ENCODE measurements at places on chromosomes 11 and 22. TPM values are rescaled to one million over a fixed set of nuclear protein-coding genes. Genes with fewer than 3 reads are reported as not detected.

- no peak for DNase-seq
- peak within 1 kb of the TSS; percentile 75 for H3K4me3 ChIP-seq
- peak within 1 kb of the TSS; percentile 72 for H3K27ac ChIP-seq
Measured at GRCh38 chr11:313787-314553, at the start of gene IFITM1. Gene IFITM1 (plus strand): TSS chr11:314040. CDS start chr11:314171, 131 bp downstream.

DNA sequence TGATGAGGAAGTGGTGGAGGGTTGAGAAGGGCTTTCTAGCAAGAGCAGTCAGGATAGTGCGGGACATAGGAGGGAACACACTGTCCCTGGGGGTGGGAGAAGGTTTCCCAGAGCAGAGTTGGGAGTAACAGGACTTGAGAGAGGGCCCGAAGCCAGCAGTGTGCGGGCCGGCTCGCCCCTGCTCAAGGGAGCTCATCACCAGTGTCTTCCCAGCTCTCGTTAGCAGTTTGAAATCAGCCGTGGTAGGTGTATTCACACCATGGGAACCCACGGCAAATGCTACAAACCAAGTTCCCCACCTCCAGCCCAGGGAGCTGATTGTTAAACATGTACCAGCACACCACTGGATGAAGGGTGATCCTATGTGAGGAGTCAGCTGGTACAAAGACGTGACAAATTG lies 66.2 kb upstream of the EIF3D start:
- H3K27ac ChIP-seq: no peak overlapping the region
- no peak overlapping the region for H3K4me3 ChIP-seq
- no peaks in the 10 kb centered on the region for H3K27me3 ChIP-seq

DNA sequence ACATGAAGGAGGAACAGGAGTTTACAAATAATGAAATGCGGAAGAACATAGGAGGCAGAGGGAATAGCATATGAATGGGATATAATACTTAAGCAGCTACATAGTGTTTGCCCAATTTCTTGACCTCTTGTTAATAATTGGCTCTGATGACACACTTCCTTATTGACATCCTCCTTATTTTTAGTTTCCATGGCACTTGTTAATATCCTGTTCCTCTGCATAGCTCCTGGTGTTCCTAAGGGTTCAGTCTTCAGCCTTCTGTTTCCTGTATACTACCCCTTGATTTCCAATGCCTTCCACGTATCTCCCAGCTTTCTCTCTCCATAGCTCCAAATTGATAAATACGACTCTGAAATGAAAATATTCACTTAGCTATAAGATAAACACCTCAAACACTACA lies 663.8 kb upstream of the API5 start:
- H3K4me1 ChIP-seq: no peaks in the 10 kb centered on the region
- H3K27me3 ChIP-seq: no peaks in the 10 kb centered on the region
- no peak for DNase-seq
- H3K4me3 ChIP-seq: no peak overlapping the region
- no peaks in the 10 kb centered on the region for H3K36me3 ChIP-seq

GRCh38 chr11:128596250-128596649 lies 8.9 kb upstream of the ETS1 start:
- H3K36me3 ChIP-seq: no peaks in the 10 kb centered on the region
- H3K27me3 ChIP-seq: no peaks in the 10 kb centered on the region
- no peak overlapping the region for H3K27ac ChIP-seq
- H3K4me3 ChIP-seq: no peak overlapping the region
- no peaks in the 10 kb centered on the region for H3K4me1 ChIP-seq

DNA sequence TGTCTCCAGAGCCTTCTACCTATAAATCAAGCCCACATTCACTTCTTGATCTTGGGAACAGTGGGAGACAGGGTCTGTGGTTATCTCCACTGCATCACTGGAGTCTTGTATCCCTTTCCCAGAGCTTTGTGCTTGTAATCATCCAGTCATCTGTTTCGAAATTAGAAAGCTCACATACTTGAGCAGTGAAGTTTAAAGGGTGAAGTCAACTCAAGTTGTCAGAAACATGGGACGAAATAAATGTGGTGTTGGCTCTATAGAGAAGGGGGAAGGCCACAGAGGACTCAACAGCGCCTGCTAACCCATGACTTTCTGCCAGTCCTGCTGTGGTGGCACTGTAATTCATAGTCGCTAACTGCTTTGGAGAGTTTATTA lies 197.5 kb downstream of the DBX1 start:
- no peaks in the 10 kb centered on the region for H3K36me3 ChIP-seq
- DNase-seq: no peak
- H3K27ac ChIP-seq: no peak overlapping the region
- H3K27me3 ChIP-seq: peaks cover 9% of the 10 kb centered on the region

DNA sequence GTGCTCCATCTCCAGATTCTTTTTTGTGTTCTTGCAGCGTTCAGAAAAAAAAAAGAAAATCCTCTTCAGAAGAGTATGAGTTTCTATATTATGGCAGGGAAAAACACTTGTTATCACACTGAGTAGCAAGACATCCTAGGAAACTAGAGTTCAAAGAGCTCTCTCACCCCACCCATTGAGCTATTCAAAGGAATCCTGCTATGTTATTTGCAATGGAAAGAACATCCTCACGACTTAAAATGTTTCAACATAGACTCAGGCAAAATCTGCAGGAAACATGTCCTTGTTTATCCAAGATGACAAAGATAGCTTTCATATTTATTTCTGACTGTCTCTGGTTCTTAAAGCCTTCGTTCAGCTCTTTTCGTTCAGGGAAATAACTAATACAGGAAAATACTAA lies 331.6 kb upstream of the ANO5 start:
- no peak overlapping the region for H3K27ac ChIP-seq
- no peak overlapping the region for H3K4me3 ChIP-seq
- no peaks in the 10 kb centered on the region for H3K27me3 ChIP-seq
- no peak for DNase-seq

- H3K4me1 ChIP-seq: no peaks in the 10 kb centered on the region
- no peak for DNase-seq
- no peaks in the 10 kb centered on the region for H3K36me3 ChIP-seq
Measured at GRCh38 chr11:115314330-115314920, 189.8 kb downstream of the CADM1 start.

DNA sequence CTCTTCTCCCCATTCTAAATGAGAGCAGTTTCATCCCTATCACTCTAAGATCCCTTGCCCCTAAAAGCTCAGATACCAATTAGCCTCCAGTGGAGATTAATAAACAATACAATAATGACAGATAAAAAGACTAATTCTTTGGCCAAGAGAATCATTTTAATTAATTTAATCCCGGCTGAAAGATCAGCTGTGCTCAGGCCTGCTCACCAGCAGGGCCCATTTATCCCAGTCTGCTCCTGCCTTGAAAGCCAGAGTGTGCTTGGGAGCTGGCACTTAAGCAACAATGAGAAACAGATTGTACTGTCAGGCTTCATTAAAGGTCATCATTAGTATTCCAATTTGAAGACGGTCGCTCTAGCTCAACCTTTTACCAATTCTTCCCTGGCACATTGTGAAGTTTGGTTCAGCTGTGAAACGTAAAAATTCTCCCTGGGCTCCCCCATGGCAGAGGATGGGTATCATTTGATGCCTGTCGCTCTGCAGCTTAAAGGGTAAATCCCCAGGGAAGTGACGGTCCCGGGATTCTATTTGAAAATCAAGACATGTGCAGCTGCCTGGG lies 36.1 kb upstream of the HTATIP2 start:
- H3K27me3 ChIP-seq: no peaks in the 10 kb centered on the region
- H3K4me1 ChIP-seq: no peaks in the 10 kb centered on the region
- H3K27ac ChIP-seq: no peak overlapping the region
- no peaks in the 10 kb centered on the region for H3K36me3 ChIP-seq
- no peak for DNase-seq
- H3K4me3 ChIP-seq: no peak overlapping the region

- H3K4me3 ChIP-seq: no peak overlapping the region
- H3K4me1 ChIP-seq: peaks cover 3% of the 10 kb centered on the region
- H3K27ac ChIP-seq: no peak overlapping the region
- H3K27me3 ChIP-seq: no peaks in the 10 kb centered on the region
- peaks cover 47% of the 10 kb centered on the region for H3K36me3 ChIP-seq
- DNase-seq: no peak
Measured at GRCh38 chr22:20588092-20588842, 80.9 kb downstream of the MED15 start.

DNA sequence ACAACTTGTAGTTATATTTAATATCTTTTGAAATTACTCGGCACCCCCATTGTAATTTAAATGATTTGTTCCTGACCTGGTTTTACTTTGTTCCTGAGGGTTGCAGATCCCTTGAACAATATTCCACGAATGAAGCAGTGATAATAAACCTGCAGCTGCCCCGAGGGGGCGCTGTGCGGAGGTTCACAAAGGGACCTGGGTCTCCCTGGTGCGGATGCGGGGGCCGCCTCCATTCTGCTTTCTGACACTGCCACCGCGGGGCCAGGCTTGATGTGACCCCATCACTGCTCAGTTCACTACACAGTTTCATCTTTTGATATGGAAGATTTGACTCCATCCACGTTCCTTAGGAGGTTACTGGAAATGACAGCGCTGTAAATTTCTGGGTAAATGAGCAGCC lies 62.9 kb upstream of the PRODH start:
- no peaks in the 10 kb centered on the region for H3K36me3 ChIP-seq
- H3K27me3 ChIP-seq: no peaks in the 10 kb centered on the region
- H3K4me3 ChIP-seq: no peak overlapping the region
- H3K4me1 ChIP-seq: no peaks in the 10 kb centered on the region
- no peak overlapping the region for H3K27ac ChIP-seq

DNA sequence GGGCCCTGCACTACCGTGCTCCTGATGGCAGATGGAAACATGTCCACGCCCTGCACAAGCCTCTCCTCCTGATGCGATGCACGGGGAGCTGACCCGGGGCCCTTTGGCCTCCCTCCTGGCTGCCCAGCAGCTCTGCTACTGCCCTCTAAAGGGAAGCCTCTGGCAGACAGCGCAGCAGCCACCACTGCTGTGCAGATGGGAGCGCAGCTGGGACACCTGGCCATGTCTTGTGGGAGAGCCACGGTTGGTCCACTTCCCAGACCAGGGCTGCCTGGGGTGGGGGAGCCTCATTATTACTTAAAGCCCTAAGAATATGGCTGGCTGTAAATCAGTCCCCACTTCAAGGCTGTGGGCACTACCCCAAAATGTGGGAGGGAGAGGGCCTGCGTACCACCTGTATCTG lies 38.3 kb downstream of the TBX1 start:
- no peaks in the 10 kb centered on the region for H3K4me1 ChIP-seq
- no peaks in the 10 kb centered on the region for H3K27me3 ChIP-seq
- no peaks in the 10 kb centered on the region for H3K36me3 ChIP-seq

GRCh38 chr11:64060263-64060860 lies 24.6 kb downstream of the FLRT1 start:
- DNase-seq: no peak
- peaks cover 12% of the 10 kb centered on the region for H3K4me1 ChIP-seq
- H3K4me3 ChIP-seq: peak overlapping the region; percentile 38
- H3K36me3 ChIP-seq: no peaks in the 10 kb centered on the region
- H3K27ac ChIP-seq: no peak overlapping the region

DNA sequence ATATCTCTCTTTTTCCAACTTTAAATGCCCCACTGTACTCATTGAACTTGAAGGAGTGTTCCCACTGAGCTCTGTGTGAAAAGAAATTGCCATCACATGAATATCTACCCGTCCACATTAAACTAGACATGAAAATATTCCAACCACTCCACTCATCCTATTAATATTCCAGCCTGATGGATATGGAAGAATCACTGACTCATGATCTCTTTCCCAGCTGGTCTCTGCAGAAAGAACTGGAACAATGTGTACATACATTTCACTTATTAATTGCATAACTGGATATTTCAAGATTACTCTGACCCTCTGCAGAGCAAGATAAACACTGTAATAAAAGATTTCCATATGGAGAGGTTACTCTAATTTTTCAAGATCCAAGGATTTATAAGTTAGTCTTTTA lies 711.1 kb upstream of the LRRC4C start:
- no peaks in the 10 kb centered on the region for H3K27me3 ChIP-seq
- H3K27ac ChIP-seq: no peak overlapping the region
- H3K4me1 ChIP-seq: no peaks in the 10 kb centered on the region
- H3K4me3 ChIP-seq: no peak overlapping the region
- no peak for DNase-seq

DNA sequence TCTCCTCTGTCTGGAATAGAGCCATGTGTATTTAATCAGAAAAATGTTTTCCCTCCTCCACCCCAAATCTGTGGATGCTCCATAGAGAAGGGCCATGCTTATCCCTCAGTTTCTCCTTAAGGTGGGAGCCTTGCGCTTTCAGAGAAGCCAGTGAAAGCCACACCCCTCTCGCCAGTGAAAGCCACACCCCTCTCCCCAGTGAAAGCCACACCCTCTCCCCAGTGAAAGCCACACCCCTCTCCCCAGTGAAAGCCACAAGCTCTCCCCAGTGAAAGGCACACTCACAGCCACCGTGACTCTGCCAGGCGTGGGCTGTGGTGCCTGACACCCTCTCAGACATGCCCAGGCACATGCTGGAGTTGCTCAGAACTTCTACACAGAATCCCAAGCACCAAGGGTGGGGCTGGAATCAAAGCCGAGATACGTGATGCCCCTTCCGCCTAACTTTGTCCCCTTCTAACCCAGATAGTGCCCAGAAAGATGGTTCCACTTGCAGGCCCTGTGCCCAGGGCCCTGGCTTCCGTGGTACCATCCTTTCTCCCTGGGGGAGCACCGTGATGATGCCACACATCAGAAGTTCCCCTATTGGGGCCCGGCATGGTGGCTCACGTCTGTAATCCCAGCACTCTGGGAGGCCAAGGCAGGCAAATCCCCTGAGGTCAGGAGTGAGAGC lies 16.5 kb upstream of the PRR5 start:
- H3K4me1 ChIP-seq: peaks cover 58% of the 10 kb centered on the region
- no peaks in the 10 kb centered on the region for H3K36me3 ChIP-seq
- H3K27ac ChIP-seq: peak overlapping the region; percentile 71
- no peak overlapping the region for H3K4me3 ChIP-seq

The TXN2 gene
- 35.5 TPM for total RNA-seq

The PATE2 gene
- not detected for total RNA-seq

The HTR3B gene
- total RNA-seq: not detected

The CCDC157 gene
- total RNA-seq: 9.7 TPM

The FAM180B gene
- not detected for total RNA-seq

The POU2AF1 gene
- total RNA-seq: 0.82 TPM

The SYCE3 gene
- total RNA-seq: not detected

The PRRG4 gene
- total RNA-seq: 0.19 TPM

The SAA4 gene
- total RNA-seq: not detected

The LMO1 gene
- total RNA-seq: not detected

Measured in natural killer cell (primary cell).